ENCODE measurements at places on chromosomes 1 and 21.

DNA sequence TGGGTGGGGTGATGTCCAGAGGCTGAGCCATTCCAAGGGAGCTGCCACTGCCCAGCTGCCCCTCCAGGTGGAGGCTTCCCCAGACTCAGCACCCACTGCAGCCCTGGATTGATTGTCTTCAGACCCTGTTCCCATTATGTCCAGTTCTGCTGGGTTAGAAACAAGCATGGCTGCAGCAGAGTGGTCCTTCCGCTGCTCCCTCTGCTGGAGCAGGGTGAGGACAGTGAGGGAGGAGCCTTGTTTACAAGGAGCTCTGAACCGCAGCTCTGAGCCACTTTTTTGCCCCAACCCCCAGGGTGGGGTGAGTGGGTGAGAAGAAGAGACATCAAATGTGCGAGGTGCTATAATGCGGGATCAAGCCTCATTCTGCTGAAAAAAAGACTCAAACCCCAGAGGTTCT, 2.3 kb downstream of the TNNT2 start:
- DNase-seq: peak; percentile 36

DNA sequence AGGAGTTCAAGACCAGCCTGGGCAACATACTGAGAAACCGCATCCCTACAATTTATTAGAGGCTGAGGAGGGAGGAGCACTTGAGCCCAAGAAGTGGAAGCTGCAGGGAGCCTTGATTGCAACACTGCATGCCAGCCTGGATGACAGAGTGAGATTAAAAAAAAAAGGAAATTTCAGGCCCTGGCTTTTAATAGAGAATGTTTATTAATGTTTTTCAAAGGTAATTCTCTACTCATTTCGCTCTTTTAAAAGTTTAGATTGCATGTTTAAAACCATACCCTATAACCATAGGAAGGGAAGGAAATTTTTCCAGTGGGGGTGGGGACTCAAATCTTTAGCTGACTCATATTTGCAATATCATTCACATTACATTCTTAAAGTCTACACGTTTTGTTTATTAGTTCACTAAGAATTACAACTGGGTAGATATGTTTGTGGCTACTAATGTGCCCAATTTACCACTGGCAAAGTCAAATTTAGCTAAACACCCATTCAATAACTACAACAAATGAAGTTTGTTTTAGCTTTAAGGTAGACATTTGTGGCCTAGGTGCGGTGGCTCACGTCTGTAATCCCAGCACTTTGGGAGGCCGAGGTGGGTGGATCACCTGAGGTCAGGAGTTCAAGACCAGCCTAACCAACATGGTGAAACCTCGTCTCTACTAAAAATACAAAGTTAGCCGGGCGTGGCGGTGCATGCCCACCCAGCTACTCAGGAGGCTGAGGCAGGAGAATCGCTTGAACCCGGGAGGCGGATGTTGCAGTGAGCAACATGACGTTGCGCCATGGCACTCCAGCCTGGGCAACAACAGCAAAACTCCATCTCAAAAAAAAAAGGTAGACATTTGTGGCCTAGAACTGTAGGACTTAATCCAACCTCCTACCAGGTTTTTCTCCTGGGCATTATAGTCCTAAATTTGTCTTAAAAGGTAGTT, 5.0 kb downstream of the KDM5B start:
- DNase-seq: no peak

GRCh38 chr1:232553050-232553754, 76.7 kb downstream of the SIPA1L2 start:
- DNase-seq: peak; percentile 3

GRCh38 chr21:38307771-38308531, 51.2 kb downstream of the KCNJ15 start:
- no peak for DNase-seq

GRCh38 chr1:72178266-72178665, 104.1 kb downstream of the NEGR1 start:
- no peak for DNase-seq

GRCh38 chr1:80250573-80251168, 1244.1 kb upstream of the ADGRL4 start:
- no peak for DNase-seq

- DNase-seq: no peak
These were observed 36.6 kb downstream of the PLXNA2 start for GRCh38 chr1:208207388-208208131.

- no peak for DNase-seq
These were observed 19.3 kb downstream of the PTPN14 start for GRCh38 chr1:214532070-214532469.

DNA sequence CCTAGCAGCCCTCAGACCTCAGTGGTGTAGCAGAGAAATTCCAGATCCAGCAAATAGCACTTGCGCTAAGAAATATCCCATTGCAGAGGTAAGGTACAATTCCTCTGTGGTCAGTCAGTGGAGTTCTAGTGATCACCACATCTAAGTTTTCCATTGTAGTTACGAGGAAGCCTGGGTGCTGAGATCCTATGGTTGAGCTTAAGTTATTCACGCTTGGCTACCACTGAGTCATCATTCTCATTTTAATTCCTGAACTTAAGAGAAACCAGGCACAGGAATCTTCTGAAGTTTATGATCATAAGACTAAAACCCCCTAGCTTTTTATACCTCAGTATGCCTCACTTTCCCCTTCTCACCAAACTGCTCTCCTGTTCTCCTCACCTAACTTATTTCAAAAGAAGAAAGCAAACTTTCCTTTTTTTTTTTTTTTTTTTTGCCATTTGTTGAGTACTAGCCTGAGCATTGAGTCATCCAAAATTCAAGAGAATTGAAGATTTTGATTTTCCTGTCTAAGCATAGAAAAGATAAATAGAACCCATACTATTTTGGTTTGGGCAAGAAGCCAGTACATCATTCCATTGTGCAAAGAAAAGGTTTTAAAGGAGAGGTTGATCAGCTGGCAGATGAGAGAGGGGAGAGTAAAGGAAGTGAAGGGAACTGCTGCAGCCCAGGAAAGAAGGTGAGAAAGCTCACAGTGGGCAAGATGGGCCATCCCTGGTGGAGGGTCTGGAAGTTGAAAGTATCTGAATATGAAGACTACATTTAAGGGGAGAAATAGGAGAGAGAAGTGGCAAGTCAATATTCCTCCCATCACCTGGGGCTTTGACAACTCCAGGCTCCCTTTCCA, 39.9 kb downstream of the SERBP1 start:
- no peak for DNase-seq

DNA sequence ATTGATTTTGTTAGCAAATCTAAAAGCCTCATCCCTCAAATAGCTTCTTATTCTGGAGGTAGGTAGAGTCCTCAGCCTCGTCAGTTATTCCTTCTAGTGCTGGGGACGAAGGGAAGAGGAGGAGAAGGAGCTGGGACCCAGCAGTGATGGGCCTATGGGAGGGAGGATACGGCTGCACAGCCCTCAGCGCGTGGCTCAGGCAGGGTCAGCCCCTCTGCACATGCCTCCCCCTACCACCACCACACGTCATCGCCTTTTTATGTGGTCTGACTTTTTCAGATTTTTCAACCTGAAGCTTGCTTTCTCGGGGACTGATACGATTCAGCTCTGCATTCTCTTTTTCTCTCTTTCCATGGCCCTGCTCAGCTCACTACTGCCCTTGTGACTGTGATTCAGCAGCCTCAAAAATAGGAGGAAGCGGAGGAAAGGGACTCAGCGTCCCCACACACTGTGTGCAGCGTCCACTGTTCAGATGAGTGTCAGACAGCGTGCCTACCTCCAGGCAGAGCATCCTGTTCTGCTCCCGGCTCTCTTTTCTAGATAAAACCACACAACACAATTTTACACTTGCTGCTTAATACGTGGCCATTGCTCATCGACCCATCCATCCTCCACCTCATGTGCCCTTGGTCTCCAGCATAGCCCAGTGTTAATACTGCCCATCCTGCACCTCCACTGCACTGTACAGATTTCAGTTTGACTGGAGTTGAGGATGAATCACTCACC, 827 bp downstream of the OR2B11 start:
- no peak for DNase-seq

GRCh38 chr1:81327103-81327710, 473.5 kb upstream of the ADGRL2 start:
- DNase-seq: no peak

GRCh38 chr1:98322086-98322485, 339.4 kb upstream of the SNX7 start:
- no peak for DNase-seq

DNA sequence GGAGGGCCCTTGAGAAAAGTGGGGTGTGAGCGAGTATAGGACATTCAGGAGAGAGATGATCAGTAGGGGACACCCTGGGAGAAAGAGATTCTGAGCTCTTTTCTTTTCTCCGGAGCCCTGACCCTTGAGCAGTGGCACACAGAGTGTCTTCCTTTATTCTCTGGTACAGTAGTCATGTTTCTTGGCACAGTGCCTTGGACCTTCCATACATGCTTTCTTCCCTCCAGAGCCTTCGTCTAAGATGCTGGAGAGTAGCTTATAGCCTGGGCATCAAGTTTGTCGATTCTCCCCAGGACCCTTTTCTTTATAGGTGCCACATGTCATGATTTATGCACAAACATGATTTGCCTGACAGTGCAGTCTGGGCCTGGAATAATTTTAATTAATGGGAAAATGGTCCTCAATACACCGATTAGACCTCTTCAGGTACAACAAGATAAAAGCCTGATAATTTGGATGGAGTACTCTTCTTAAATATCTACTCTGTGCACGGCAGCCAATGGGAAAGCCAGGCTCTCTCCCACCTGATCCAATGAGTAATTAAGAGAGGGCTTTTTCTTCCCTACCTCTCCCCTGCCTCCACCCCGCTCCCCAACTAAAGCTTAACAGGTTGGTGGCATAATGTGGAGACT, at the start of gene TBX19:
TBX19 (plus strand) TSS at position 582 of the 632 bp plus-strand sequence. CDS start 214 bp downstream, outside the sequence.
- no peak for DNase-seq

GRCh38 chr1:185480545-185480944, 163.5 kb upstream of the IVNS1ABP start:
- DNase-seq: no peak

DNA sequence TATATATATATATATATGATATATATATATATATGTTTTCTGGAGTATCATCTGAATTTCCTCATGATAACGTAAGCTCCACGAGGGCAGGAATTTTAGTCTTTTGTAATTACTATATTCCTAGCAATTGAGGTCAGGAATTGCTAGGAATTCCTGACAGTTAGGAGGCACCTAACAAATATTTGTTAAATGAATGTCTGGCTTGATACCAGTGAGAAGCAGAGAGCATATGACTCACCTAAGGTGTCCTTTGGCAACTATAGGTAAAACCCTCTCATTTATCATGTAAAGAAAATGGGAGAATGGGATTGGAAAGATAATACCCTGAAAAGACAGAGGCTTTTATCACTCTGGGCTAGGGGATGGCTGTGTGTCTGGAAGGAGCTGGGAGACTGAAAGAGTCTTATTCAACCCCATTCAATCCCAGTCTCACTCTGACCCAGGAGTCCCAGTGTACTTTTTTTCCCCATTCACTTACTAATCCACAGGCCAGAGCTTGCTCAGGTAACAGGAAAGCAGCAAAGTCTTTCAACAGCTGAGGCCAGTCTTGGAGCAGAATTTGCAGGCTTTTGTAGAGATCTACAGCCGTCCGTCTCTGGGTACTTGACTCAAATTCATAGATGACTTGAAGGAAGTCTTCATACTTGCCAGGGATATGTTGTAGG, 71.2 kb downstream of the DAP3 start:
- DNase-seq: no peak

DNA sequence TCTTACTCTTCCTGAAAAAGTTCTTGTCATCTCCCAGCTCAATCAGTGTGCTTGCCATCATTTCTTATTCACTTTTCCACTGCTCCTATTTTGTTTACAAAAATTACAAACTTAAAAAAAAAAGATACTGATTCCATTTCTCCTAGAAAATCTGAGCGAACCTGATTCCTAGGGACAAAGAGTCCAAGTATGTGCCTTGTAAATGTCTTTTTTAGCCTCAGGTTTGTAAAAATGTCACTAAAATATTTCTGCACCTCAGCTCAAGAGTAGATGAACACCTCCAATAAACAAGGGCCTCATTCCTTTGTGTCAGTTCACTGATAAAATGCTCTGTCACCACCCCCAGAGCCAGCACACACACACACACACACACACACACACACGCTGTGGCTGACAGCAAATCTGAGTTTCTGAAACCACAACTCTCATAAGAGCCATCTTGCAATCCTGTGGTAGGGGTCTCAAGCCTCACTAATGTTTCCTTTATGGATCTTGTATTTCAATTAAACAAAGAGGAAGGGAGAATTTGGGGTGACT, 299.2 kb downstream of the PBX1 start:
- no peak for DNase-seq

DNA sequence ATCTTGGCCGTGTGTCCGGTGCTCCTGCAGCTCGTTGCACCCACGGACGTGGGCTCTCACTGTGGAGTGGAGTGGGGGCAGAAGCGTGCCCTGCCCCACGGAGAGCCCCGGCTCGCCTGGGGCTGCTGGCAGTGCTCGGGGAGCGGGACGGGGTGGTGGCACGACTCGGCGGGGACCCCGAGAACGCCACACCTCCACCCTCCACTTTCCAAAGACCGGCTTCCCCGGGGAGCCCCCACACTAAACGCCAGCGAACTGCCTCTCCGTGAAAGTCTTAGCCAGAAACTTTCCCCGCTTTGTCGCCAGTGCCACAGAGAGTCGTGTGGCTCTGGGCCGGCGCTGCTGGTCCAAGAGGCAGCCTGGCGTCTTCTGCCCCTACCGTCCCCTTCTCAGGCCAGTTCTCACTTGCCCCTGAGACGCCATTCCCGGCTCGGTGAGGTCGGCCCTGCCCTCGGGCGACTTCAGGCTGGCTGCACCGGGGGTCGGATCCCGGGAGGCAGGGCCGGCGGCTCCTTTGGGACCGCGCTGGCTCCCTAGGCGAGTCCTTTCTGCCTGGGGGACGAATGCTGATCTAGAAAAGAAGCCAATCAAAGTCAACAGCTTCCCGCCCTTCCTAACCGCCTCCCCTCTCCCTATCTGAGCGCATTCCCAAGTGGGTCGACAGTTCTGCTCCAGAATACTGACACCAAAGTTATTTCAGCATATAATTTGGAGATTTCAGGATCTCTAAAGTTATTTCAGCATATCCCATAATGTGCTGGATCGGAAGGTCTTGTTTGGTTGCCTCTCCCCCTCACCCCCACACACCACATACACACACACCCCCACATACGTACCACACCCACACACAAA, 2.6 kb upstream of the SAMD13 start:
- DNase-seq: peak; percentile 32

GRCh38 chr1:40986328-40986783, 6.9 kb downstream of the CTPS1 start:
- no peak for DNase-seq

GRCh38 chr1:98651116-98651632, 10.3 kb upstream of the SNX7 start:
- DNase-seq: peak; percentile 6
